ENCODE measurements at places on chromosomes 4 and X.

GRCh38 chrX:113770071-113770470, 813.8 kb upstream of the HTR2C start:
- DNase-seq, result no peak

GRCh38 chr4:85861064-85861765, 386.3 kb downstream of the ARHGAP24 start:
- no peak for DNase-seq

DNA sequence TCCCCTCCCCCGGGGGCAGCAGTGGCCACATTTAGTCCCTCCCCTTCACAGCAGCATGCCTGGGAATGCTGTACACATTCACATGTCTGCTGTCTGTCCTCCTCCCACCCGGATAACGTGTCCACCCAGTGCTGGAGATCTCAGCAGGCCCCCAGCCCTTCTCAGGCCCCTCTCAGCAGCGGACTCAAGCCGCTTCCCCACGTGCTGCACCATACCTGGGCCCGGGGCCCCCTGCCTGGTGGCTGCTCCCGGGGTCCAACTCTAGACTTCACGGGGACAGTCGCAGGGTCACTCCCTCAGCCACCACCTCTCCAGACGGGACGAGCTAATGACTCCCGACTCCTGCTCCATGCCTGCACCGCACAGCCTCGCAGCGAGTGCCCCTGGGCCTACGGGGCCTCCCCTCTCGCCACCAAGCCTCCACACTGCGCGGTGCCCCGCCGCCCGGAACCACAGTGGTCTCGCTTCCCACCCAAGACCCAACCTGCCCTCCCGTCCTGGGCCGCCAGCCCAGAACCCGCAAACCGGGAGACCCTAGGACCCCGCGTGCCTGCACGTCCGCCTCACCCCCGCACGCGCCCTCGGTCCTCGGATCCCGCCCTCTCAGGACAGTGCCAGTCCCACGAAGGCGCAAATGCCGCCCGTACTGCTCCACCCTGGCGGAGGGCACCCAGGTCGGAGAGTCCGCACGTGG, 1.3 kb upstream of the PCGF3 start:
- DNase-seq, result no peak

DNA sequence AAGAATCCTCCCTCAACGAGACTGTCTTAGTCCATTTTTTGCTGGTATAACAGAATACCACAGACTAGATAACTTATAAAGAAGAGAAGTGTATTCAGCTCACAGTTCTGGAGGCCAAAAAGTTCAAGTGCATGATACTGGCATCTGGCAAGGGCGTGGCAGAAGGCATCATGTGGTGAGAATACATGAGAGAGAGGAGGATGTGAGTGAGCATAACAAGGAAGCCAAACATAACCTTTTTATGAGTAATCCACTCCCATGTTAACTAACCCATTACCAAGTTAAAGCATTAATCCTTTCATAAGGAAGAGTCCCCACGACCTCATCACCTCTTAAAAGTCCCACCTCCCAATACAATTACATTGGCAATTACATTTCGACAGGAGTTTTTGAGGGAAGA, 504.6 kb downstream of the IQCM start:
- DNase-seq, result no peak

GRCh38 chr4:74900862-74901261, 32.1 kb upstream of the PARM1 start:
- no peak for DNase-seq

DNA sequence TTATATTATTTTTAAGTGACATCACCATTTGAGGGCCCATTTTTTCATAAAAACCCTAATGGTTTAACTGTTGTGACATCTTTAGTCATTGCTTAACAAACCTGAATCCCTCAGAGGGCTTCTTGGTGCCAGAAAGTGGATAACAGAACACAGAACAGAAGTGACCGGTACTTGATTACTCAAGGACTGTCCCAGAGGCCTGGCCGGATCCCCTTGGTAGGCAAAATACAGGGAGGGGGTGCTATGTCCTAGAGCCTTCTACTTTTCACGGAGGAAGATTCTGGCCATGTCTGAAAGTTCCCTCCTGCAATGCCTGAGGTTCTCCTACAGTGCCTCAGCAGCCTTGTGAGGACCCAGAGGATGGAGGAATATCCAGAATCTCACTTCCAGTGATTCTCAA, 94.3 kb upstream of the DCLK2 start:
- DNase-seq, result no peak

- DNase-seq, result no peak
Measured at GRCh38 chr4:169252339-169253112, 18.2 kb downstream of the SH3RF1 start.

DNA sequence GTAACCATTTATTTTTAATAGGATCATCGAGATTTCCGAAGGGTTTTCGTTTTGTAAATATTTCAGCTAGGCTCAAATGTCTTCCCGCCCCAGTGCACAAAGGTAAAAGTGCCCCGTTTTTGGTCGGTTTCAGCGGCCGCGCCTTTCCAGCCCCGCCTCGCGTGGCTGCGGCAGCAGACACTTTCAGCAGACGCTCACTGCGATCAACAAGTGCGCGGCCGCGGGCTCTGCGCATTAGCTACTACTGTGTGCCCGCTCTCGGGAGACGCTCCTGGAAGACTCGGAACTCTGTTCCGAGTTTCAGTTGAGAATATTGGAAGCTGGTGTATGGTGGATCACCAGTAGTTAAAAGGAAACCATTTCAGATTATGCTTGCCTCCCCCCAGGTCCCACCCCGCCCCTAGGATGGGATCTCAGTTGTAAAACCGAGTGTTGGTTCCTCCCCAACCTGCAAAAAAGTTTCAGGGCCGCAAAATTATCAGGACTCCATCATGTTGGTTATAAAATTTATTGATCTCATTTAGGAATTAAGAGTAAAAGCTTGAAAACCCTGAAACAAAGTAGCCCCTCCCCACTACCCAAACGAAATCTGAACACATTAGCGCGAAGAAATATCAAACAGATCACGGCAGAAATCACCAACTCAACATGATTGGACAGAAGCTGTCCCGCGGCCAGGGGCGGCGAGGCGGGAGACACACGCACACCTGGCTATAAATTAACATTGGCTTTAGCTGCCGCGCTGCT, 2.2 kb downstream of the SOX3 start:
- no peak for DNase-seq

DNA sequence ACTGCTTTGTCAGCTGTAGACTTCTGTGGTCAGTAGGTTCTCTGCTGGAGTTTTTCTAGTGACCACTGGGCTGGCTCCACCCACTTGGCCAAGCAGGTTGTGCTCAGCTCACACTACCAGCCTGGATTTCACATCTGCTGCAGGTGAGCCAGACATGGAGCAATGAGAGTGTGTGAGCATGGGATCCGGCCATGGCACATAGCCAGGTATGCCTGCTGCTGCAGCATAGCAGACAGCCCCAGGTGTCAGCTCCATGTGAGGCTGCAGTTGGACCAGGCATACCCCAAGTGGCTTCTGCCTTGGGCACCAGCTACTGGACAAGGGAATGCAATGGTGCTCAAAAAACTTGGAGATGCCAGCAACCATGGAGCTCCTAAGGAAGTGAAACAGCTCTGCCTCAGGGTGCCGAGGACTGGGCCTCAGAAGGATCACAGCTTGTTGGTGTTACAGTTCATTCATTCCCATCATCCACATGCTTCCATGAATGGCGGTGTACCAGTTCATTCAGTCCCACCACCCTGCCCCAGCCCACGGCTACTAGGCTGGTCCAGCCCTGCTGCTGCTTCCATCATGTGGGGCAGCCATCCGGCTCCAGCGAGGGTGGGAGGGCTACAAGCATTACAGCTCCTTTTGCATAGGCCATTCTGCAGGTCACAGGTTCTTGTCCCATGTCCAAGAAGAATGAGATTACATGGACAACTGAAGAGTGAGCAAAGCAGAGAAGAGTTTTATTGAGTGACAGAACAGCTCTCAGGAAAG, 389.1 kb upstream of the PCDH7 start:
- no peak for DNase-seq

DNA sequence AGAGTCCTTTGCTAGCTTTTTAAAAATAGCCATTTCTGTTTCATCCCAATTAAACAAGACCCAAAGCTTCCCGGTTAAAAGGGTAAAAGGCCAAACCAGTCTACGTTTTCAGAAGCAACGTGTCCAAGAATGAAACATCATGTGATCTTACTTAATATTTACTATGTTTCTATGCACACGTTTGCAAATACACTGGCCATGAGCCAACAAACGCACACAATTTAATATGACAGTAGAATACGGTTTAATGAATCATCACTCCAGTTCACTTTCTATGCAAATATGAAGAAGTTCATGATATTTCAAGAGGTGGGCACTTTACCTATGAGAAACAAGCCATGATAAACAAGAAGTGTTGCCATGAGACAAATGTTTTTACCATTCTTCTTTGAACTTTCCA, 4.3 kb downstream of the NR0B1 start:
- no peak for DNase-seq

GRCh38 chrX:124720532-124720931, 374.2 kb downstream of the SH2D1A start:
- DNase-seq, result no peak
